ENCODE measurements at places on chromosomes 1 and 21.
A peak's percentile ranks its signal among the peaks of the same experiment; 100 is the strongest.

GRCh38 chr21:42218836-42219605 is at the start of gene ABCG1:
TSS of gene ABCG1 (plus strand) at chr21:42219140. CDS start at chr21:42219263, 123 bp downstream.
- peak; percentile 51 for DNase-seq

- no peak for DNase-seq
These were observed 21.7 kb downstream of the PDXK start for GRCh38 chr21:43740497-43741156.

DNA sequence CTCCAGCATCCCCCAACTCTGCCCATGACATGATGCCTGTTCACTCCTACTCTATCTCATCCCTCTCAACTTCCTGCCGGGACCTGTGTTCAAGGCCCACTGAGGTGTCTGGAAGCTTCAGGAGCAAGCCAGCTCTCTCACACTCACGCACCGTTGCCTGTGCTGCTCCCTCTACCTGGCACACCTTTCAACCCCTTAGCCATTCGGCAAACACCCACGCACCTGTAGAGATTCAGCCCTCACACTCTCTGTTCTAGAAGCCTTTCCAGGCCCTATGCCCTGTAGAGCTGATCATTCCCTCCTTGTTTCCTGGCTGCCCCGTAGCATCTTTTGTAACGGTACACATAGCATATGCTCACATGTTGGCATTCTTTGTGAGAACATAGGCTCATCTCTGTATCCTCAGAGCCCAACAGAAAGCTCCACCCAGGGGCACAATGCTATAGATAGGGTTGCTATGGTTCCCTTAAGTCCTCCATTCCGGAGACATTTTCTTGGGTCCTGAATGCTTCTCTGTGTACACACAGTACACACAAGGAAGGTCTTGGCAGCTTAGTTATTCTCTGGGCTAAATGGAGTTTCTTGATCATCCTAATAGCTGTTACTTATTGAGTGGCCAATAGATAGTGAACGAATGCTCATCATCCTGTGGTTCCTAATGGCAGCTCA is 1.3 kb downstream of the C8B start:
- DNase-seq = no peak

DNA sequence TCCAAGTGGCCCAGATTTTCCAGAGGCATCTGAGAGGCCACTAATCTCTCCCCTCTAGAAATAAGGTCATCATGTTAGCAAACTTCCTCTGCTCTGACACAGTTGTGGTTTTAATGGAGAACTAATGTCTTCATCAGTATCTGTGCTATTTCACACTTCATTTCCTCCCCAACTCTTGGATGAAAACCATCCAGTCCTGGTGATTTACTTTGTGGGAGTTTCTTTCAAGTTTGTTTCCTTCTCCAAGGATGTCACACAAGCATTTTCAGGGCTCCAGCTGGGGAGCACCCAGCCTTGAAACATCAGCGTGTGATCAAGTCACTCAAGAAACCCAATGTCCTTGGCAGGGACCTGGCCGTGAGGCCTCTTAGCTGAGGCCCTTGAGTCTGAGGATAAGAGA is 38.8 kb downstream of the TBX15 start:
- DNase-seq = no peak

- DNase-seq = no peak
These were observed 4.8 kb downstream of the NTNG1 start for GRCh38 chr1:107145637-107146036.

Measured in activated CD4-positive, CD25-positive, alpha-beta regulatory T cell treated with anti-CD3 and anti-CD28 coated beads, Interleukin-2, amount 50 U/mL, for 72 hours (primary cell).